ENCODE measurements at places on chromosomes 1 and 21.

DNA sequence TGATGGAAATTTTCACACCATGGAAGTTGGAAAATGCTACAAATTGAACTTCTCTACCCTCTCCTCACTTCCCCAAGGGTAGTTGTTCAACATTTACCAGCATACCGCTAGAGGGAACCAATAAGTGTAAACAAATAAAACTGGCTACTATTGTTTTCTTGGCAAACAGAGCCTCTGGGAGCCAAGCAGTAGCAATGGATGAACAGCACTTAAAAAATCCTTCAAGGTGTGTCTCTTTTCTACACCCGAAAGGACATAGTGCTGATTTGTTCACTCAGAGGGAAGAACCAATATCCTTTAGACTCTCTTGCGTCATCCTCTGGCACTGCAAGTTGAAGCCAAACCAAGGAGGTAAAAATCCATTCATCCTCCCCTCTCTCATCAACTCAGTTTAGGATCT, 161.5 kb downstream of the TBX15 start:
- no peak for DNase-seq

- no peak for DNase-seq
These were observed 28.7 kb downstream of the SYNJ1 start for GRCh38 chr21:32698971-32699693.

DNA sequence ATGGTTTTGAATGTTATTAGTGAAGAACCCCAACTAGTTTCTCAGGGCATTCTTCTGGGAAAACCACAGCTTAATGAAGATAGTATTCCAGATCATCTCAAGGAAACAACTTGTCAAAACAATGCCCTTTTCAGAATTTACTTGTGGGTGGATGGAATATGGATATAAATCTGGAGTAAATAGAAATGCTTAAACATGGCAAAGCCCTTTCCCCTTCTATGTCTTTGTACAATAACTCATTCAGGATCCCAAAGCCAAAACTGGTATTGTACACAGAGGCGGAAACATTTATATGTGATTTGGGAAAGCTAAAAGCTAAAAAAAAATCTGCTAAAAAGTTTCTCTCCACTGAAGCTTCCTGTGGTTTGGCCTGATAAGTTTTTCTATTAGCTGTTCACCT, 55.5 kb upstream of the RGS5 start:
- no peak for DNase-seq

- peak; percentile 25 for DNase-seq
These were observed 723 bp downstream of the CDC42BPA start for GRCh38 chr1:227317523-227318015.

GRCh38 chr21:41349126-41349525, 12.7 kb upstream of the MX2 start:
- DNase-seq: no peak

DNA sequence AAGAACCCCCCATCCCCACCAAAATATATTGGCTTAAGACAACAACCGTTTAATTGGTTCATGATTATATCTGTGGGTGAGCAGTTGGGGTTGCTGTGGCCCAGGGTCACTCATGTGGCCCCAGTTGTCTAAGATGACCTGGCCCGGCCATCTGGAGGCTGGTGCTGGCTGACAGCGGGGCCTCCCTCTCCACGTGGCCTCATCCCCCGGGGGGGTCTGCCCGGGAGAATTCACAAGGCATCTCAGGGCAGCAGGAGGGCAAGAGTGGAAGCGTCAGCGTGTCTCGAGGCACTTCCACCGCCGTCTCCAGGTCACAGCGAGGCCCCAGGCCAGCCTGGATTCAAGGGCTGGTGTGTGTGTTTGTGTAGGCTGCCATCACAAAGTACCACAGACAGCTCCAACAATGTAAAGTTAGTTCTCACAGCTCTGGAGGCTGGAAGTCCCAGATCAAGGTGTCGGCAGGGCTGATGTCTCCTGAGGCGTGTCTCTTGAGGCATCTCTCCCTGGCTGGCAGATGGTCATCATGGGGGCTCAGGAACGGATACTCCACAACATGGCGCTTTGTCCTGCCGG, 11.0 kb upstream of the UTS2 start:
- no peak for DNase-seq

GRCh38 chr1:214617843-214618242, 14.8 kb downstream of the CENPF start:
- no peak for DNase-seq

GRCh38 chr1:218524526-218524925, 179.4 kb downstream of the TGFB2 start:
- DNase-seq: no peak

GRCh38 chr1:59046134-59046533, 250.8 kb upstream of the FGGY start:
- no peak for DNase-seq

Data from bone marrow (tissue), 2 donors.